ENCODE measurements at places on chromosomes 4 and X. TPM values are rescaled to one million over a fixed set of nuclear protein-coding genes. Genes with fewer than 3 reads are reported as not detected.

CT45A10 gene
- total RNA-seq = not detected

VSIG4 gene
- total RNA-seq = 226 TPM

FGFR3 gene
- 24.8 TPM for total RNA-seq

CC2D2A gene
- total RNA-seq = 63.7 TPM

GLA gene
- total RNA-seq = 42.8 TPM

ANXA10 gene
- not detected for total RNA-seq

Measured in lung (tissue), 17 donors.